NCI-H187 (cell line): ENCODE measurements at places on chromosomes 1 and 21.

- DNase-seq: no peak
Observed at GRCh38 chr1:11761988-11762406, at the start of gene C1orf167. TSS of gene C1orf167 (plus strand) at chr1:11762193. CDS start at chr1:11764401, 2,208 bp downstream.

DNA sequence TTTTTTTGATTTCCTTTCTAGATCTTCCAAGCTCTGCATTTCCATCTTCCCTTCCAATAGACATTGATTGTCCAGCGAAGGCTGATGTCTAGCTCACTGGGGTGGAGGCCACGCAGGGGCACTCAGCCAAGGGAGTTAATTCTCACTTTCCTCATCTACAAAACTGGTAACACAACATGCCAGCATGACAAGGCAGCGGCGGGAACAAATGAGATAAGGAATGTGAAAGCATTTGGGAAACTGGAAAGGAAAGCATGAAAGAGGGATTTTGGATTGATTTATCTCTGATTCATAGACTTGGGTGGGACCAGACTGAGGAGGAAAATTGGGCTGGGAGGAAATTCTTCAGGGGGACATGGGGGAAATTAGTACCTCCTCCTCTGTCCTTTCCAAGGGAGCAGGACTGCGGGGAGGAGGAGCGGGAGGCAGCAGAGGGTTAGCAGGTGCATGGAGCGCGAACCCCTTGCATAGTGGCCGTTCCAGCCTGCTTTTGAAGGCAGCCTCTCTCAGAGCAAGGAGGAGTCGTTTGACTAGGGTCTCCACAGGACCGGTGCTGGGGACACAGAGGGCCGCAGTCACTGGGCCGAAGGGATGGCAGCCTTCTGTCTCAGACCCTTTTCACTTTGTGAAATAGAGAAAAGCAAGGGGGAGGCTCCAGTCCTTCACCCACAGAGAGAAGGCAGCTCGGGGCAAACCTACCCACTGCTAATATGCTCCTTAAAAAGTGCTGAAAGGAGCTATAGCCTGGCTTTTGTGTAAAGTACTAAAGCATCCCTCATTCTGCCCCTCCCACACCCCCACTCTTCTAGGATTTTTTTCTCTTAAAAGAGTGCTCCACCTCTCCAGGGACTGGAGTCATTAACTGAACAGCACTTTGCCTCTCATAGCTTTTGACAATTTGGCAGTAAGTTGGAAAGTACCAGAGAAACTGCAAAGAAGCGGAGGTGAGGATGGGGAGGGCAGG, 89.2 kb downstream of the PLXNA2 start:
- DNase-seq: no peak

DNA sequence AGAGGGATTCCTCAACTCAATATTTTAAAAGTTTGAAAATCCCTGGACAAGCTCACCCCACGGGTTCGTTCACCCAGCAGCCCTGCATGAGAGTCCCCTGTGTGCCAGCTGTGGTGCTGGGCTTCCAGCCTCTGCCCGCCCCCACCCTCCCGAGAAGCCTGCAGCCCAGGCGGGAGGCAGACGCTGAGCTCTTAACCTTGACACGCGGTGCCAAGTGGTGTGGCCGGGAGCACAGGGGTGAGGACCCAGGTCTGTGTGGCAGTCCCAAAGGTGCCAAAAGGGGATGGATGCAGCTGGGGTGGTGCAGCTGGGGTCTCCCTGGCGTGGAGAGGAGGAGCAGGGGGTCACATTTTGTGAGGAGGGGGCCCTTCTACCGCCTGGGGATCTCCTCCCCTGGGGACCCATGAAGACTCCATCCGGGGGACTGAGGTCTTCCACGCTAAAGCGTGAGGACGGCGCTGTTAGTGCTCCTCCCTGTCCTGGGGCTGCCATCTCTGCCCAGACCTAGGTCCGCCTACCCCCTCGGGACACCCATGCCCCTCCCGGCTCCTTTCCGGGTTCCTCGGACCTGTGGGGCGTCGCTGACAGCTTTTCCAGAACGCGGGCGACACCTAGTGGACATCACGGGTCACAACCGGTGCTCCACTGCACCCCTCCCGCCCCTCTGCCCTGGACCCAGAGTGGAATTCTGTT, 12.9 kb downstream of the PLA2G2F start:
- DNase-seq: peak; percentile 18

DNA sequence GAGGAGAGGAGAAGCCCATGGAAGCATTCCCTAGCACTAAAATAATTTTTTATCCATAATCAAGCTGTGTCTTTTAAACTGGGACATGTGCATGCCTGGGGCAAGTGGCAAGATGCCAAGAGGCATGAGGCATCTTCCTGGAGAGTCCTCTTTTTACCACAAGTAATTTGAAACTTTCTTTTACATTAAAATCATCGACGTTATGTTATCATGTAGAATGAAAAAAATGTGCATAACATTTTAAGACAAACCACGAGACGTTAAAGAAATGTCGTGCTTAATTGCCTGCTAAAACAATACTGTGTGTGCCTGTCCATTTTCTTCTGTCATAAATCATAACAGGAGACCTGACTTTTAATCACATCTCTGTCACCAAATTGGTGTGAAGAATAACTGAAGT, 1.5 kb downstream of the STYXL2 start:
- no peak for DNase-seq

GRCh38 chr1:222010306-222010705, 268.4 kb upstream of the DUSP10 start:
- DNase-seq: no peak

GRCh38 chr1:31072304-31072746, 6.8 kb upstream of the PUM1 start:
- no peak for DNase-seq

DNA sequence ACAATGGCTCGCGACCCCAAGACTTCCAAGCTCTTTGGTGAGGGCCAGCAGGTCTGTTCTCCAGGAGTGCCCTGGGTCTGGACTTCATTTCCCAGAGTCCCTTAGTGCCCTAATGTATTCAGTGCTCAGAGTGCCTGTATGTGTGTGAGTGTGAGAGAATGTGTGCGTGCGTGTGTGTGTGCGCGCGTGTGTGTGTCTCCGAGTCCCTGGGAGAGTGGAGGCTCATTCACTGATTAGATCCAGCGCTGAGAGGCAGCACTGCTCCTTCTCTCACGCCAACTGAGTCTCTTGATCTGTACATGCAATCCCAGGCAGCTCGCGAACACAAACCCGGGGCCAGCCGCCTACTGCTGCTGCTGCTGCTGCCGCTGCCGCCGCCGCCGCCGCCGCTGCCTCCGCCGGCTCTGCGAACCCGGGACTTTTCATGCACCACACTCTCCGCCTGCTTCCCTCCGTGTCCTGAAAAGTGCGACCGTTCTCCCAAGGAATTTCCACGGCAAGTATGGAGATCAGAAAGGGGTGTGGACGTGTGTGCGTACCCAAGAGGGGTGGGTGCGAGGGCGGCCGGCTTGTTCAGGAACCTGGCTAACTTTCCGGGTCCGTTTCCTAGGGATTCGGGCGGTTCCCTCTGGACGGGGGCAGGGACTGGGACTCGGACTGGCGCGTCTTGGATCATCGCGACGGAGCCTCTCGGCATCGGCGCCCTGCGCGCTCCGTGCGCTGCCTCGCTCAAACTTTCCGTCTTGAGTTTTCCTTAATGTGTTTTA, at the start of gene RNF220:
RNF220 (plus strand) TSS at position 225 of the 767 bp plus-strand sequence.
- DNase-seq: peak; percentile 13

DNA sequence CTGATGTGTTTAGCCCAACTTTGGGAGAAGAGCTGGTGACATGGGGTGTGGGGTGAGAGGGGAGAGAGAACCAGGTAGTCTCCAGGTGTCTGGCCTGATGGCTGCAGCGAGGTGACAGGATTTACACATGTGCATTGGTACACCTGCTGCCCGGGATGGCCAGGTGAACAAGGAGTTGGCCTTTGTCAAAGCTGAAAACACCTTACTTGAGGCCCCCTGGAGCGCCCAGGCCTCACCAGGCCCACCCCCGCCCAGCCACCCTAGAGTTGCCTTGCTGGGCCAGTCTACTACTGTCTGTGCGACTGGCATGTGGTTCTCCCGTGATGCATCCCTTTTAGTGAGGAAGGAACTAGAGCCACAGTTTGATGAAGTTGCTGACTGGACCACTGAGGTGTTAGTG, 90.5 kb downstream of the ADARB1 start:
- no peak for DNase-seq

DNA sequence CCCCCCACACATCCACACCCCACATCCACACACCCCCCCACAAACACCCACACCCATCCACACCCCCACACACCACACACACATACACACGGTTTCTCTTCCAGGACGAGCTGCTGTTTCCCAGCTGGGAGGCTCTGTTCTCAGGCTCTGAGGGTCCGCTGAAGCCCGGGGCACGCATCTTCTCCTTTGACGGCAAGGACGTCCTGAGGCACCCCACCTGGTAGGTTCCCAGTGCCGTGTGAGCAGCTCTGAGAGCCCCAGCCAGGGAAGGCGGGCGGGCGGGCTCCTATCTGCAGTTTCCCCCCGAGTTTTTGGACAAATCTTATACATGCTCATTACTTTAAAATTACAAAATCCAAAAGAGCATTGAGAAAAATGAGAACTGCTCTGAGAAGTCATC, 31.2 kb downstream of the SLC19A1 start:
- no peak for DNase-seq

DNA sequence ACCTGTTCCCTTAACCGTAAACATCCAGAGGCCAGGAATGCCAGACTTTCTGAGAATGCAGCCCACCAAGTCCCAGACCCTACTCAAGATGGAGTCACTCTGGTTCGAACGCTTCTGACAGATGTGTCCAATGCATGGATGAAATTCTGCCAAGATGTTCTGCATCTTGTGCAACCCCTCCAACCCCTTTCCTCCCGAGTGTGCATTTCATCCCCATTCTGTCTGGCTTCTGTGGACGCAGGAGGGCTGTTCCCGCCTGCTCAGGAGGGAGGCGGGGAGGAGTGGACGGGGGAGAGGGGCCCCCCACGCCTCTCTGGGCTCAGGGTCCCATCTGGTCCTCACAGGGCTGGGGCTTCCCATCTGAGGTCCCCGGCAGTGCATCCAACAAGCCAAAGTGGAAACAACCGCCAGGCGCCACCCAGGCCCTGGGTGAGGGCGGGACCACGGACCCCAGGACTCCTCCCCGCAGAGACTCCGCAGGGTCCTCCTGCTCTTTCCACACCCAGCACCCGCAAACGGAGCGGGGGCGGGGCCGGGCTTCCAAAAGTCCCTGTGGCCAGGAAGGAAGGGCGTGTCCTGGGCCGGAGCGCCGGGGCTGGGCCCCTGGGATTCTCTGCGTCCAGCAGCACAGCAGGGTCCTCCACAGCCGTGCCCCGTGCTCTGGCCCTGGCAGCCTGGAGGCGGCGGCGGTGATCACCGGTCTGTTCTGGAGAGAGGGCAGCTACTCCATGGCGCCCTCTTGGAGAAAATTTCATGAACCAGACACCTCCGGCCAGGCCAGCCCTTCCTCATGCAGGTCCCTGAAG, 27.8 kb upstream of the SUMO3 start:
- no peak for DNase-seq

DNA sequence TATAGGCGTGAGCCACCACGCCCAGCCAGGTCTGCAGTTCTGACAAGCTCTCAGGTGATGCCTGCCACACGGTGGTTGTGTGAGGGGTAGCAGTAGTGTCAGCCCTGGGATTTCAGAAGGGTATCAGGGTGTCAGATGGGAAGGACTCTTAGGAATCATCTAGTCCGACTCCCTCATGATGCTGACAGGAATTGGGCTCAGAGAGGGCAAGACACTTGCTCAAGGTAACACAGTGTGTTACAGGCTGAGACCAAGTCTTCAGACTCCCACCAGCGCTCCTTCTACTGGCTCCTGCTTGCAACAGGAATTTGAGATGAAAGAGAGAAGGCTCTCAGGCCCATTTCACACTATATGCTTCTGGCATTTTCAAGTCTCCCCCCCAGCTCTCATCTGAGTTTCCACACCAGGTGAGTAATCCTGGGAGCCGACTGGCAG, 6.9 kb downstream of the HTR1D start:
- no peak for DNase-seq

DNA sequence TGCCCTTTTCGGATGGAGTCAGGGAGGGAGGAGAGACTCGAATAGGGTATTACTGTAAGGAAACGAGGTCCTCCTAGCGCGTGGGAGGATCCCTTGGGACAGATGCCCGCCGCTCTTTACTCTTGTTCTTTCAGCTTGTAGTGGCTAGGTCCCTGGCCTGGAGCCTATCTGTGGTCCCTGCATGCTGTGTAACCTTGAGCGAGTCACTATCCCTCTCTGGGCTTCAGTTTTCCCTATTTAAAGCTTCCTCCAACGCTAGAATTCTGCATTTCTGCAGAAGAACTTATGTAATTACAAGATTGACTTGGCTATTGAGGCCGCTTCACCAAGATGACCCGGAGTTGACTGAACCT, 744 bp downstream of the MIER1 start:
- DNase-seq: no peak

DNA sequence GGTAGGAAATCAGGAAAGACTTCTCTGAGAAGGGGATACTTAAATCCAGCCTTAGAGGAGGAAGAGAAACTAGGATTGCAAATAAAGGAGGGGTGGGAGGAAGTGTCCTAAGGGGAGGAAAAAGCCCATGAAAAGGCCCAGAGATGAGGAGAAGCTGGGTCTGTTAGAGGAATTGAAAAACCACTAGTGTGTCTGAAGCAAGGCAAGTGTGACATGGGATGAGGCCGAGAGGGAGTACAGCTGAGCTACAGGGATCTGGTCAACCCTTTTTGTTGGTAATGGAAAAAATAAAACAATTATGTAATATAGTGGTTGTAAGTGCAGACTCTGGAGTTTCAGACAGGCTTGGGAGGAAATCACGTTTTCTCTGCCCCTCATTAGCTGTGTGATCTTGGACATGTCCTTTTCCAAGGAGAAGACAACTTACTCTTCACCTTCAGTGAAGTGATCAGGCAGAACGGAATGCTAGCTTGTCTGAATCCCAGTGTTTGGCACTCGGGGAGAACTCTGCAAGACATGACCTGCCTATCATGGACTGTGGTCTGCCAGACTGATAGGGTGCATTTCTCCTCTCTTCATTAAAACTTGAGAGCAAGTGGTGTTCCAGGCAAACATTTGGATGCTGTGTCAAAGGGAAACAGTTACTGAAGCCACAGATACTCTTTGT, 7.4 kb upstream of the S100A10 start:
- no peak for DNase-seq

- DNase-seq: no peak
Observed at GRCh38 chr1:112061901-112062320, 72.4 kb upstream of the KCND3 start.

DNA sequence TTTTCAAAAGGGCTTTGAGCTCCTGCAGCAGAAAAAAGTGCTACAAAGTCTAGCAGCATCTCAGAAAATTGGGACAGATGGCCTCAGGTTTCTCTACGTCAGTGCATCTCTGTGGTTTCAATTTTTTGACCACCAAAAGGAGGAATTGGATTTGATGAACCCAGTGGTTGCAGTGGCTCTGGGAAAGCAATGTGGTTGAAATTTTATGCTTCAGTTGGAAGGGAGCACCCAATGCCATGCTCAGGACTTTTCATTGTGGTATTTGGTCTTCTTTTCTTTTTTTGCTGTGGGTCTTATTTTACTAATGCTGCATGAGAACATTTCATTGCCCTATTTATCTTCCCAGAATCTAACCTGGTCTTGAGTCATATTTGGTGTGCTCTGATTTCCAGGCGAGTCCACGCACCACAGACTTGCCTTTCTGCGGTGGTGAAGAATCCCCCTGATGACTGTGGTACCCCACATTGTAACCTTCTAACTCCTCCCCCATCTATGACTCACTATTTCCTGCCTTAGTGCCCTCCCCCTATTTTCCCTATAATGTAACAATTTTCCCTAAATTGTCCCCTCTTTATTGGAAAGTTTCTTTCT, 56.7 kb downstream of the S1PR1 start:
- DNase-seq: no peak

GRCh38 chr1:93716941-93717368, 35.3 kb upstream of the BCAR3 start:
- DNase-seq: no peak

- no peak for DNase-seq
Observed at GRCh38 chr1:95046359-95046758, 26.4 kb downstream of the ALG14 start.

GRCh38 chr1:6779089-6779805, 6.0 kb upstream of the CAMTA1 start:
- DNase-seq: no peak
